ENCODE measurements at places on chromosomes 6 and 20. TPM values are rescaled to one million over a fixed set of nuclear protein-coding genes. Genes with fewer than 3 reads are reported as not detected.

- H3K36me3 ChIP-seq = no peaks in the 10 kb centered on the region
- no peaks in the 10 kb centered on the region for H3K27me3 ChIP-seq
- H3K4me1 ChIP-seq = peaks cover 60% of the 10 kb centered on the region
- no peak overlapping the region for H3K4me3 ChIP-seq
- H3K27ac ChIP-seq = no peak overlapping the region
These were observed 40.1 kb downstream of the TRAF3IP2 start for GRCh38 chr6:111565326-111566221.

MYCT1 gene
- polyA plus RNA-seq = 13.7 TPM

TFAP2D gene
- not detected for polyA plus RNA-seq

- no peaks in the 10 kb centered on the region for H3K27me3 ChIP-seq
- no peaks in the 10 kb centered on the region for H3K4me1 ChIP-seq
- H3K27ac ChIP-seq = no peak overlapping the region
- no peak overlapping the region for H3K4me3 ChIP-seq
- DNase-seq = no peak
These were observed 6.5 kb downstream of the TGM6 start for GRCh38 chr20:2387180-2387577.

COX4I2 gene
- 13.6 TPM for polyA plus RNA-seq

- H3K36me3 ChIP-seq = peaks cover 99% of the 10 kb centered on the region
- no peak overlapping the region for H3K27ac ChIP-seq
- DNase-seq = no peak
- H3K4me1 ChIP-seq = no peaks in the 10 kb centered on the region
- no peak overlapping the region for H3K4me3 ChIP-seq
These were observed 30.7 kb upstream of the ADIG start for GRCh38 chr20:38550274-38550673.

PM20D2 gene
- 7.0 TPM for polyA plus RNA-seq

DNA sequence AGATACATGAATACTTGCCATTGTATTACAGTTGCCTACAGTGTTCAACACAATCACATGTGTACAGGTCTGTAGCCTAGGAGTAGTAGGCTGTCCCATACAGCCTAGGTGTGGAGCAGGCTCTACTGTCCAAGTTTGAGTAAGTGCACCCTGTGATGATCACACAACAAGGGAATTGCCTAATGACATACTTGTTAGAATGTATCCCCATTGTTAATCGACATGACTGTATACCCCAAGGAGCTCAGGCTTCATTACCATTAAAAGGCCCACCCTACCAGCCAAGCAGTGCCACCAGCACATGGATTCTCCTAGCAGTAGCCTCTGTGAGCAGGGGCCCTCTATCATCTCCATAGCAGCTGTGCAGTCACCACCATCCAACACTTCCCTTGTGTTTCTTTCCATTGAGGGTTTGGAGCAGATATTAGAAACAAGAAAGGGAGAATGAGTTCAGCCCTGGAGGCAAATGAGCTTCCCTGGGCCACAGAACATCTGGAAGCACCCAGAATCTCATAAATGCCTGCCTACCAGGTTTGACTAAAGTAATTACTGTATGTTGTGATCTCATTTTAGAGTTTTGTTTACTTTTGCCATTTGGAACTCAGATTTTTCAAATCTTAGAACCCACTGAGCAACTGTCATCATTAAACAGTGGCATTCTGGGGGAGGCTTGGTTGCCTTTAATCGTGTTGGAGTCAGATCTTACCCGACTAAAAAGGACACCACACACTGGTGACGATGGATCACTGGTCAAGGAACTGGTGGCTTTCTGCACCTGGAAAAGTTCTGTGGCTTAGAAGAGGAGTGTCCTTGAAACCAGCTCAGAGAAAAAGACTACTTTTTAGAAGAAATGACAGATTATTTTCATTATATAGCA is 104.9 kb downstream of the TULP4 start:
- H3K27ac ChIP-seq = no peak overlapping the region
- H3K4me1 ChIP-seq = peaks cover 4% of the 10 kb centered on the region
- H3K27me3 ChIP-seq = no peaks in the 10 kb centered on the region
- no peak overlapping the region for H3K4me3 ChIP-seq
- H3K36me3 ChIP-seq = no peaks in the 10 kb centered on the region

DNA sequence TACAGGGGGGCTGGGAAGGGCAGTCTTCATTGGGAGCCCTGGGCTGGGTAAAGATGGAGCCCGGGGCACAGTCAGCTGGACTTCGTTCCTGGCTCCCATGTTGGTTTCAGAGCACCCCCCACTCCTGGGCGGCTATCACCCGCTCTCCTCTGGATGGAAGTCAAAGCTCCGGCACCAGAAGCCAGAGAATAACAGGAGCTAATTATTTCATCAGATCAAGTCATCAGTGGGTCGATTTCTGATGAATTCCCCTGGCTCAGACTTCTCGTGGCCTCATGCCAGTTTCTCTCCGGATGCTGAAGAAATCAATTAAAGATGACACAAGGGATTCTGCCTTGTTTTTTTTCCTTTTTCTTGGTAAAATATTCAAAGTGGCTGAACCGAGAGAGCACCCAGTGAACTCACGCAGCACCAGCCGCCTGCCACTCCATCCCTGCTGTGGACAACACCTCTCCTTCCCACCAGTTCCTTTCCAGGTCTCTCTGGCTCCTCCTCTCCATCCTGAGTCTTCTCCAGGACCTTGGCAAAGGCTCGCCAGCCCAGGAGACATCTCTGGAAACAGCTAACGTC is 22.5 kb downstream of the SULF2 start:
- H3K4me1 ChIP-seq = peaks cover 37% of the 10 kb centered on the region

DNA sequence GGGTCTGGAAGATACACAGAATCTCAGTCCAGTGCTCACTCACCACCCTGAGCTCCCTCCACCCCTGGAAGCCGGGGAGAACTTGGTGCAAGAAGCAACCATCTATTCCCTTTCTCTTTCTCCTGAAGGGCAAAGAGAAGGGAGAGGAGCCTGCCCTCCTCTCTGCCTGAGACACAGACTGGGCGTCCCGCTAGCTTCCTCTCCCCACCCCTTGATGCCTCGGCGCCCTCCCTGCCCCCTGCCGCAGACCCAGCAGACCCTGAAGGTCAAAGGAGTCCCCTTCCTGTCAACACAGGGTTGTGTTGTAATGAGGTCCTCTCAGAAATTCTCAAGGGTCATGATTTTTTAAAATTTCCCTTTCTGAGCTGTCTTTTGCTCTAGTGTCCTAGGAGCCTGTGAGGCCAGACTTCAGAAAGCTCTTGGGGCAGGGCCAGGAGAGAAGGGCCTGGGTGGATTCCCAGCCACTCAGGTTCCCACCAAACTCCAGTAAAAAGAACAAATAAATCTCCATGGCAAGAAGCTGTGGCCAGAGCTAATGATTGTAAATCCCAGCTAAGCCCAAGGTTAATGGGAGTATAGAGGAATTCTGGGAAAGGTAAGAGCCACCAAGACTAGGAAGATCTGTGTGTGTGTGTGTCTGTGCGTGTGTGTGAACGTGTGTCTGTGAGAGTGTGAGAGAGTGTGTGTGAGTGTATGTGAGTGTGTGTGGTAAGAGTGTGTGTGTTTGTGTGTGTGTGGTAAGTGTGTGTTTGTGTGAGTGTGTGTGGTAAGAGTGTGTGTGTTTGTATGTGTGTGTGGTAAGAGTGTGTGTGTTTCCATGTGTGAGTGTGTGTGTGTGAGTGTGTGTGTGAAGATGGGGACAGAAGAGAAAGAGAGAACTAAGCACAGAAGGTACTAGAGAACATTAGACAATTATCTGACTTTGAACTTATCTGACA is 1.1 kb upstream of the JPH2 start:
- H3K27me3 ChIP-seq = no peaks in the 10 kb centered on the region
- no peaks in the 10 kb centered on the region for H3K36me3 ChIP-seq
- H3K27ac ChIP-seq = peak overlapping the region; percentile 87
- peak overlapping the region; percentile 68 for H3K4me3 ChIP-seq

GRCh38 chr20:4141291-4142240 is 126.2 kb upstream of the RNF24 start:
- H3K36me3 ChIP-seq = no peaks in the 10 kb centered on the region
- no peaks in the 10 kb centered on the region for H3K27me3 ChIP-seq
- H3K4me1 ChIP-seq = no peaks in the 10 kb centered on the region

GRCh38 chr6:35674594-35674993 is 14.1 kb downstream of the FKBP5 start:
- peaks cover 50% of the 10 kb centered on the region for H3K4me1 ChIP-seq
- no peak overlapping the region for H3K4me3 ChIP-seq
- DNase-seq = no peak
- no peak overlapping the region for H3K27ac ChIP-seq
- no peaks in the 10 kb centered on the region for H3K36me3 ChIP-seq

GRCh38 chr6:24227556-24227955 is 101.5 kb downstream of the NRSN1 start:
- H3K36me3 ChIP-seq = no peaks in the 10 kb centered on the region
- H3K27ac ChIP-seq = no peak overlapping the region
- H3K27me3 ChIP-seq = no peaks in the 10 kb centered on the region

RAET1G gene
- polyA plus RNA-seq = 0.22 TPM

DNA sequence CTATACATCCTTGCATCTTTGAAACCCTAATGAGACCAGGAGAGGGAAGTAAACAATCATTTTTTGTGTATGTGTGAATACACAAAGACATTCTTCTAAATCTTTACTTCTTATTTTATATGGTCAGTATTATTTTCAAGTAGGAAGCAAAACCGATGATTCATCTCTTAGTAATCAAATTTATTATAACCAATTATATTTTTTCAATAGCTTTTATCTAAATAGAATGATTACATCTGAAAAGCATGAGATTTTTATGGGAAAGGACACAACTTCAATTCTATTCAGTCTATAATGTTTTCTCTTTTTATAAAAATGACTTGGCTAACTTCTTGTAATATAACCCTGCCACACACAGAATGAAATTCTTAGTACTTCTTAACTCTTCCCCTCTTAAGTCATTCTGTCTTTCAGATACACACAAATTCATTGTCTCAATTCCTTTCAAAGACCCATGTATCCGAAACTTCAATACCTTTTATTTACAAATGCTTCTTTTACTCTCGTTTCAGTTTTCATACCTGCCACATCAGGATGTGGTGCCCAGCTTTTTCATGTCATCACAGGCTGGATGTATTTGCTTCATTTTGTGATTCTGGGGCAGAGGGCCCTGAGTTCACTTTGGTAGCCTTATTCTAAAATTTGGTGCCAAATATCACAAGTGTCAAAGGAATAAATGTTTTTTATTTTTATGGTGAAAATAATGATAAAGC is 227.0 kb downstream of the PHF3 start:
- DNase-seq = no peak
- H3K36me3 ChIP-seq = no peaks in the 10 kb centered on the region
- no peak overlapping the region for H3K4me3 ChIP-seq
- no peaks in the 10 kb centered on the region for H3K4me1 ChIP-seq
- no peaks in the 10 kb centered on the region for H3K27me3 ChIP-seq

ADGRF1 gene
- polyA plus RNA-seq = not detected

TBX18 gene
- polyA plus RNA-seq = 1.7 TPM

AKAP7 gene
- polyA plus RNA-seq = 2.3 TPM

PTCHD4 gene
- 0.11 TPM for polyA plus RNA-seq

DNA sequence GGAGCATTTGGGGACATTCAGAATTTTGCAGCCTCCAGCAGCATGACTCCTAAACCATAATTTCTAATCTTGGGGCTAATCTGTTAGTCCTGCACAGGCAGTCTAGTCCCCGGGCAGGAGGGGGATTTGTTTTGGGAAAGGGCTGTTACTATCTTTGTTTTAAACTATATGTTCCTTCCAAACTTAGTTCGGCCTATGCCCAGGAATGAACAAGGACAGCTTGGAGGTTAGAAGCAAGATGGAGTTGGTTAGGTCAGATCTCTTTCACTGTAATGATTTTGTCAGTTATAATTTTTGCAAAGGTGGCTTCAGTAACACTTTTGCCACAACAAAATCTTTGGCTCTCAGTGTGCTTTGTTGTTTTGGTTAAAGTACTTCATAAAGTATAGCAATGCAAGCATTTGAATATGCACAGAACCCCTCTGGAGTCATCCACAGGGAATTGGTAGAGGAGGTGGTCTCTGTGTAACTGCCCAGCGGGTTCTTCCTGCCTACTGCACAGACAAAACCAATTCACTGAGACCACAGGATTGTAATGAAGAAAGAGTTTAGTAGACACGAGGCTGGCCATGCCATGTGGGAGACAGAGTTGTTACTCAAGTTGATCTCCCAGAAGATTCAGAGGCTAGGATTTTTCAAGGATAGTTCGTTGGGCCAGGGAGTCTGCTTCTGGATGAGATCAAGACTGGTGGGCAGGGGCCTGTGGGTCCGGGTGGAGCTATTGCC is 224.1 kb upstream of the MYLIP start:
- no peak overlapping the region for H3K4me3 ChIP-seq
- no peaks in the 10 kb centered on the region for H3K27me3 ChIP-seq
- H3K27ac ChIP-seq = no peak overlapping the region

YWHAB gene
- 32.2 TPM for polyA plus RNA-seq

DNA sequence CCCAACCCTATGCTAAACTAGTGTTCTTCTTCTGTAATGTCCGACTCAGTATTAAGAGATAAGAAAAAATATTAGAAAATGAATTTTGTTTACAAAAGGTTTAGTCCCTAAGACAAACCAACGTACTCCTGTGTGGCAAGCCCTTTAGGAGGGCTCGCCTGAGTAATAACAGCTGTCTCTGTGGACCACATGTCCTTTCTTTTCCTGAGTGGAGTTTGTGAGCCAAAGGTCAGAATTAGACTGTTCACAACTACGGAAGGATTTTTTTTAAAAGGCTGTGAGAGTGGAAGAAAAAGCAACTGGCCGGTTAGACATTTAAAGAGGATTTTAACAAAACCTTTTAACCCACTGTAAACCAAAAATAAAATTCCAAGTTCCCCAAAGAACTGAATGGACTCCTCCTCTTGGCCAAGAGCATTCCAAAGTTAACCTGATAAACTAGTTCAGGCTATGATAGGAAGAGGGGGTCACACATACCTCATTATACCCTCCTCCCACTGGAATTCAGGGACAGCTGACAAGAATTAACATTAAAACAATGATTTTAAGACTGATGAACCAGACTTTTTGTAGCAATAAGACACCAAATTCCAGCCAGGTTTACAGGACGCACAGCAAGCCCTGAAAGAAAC is 43.5 kb downstream of the FAM184A start:
- no peak overlapping the region for H3K27ac ChIP-seq
- H3K4me1 ChIP-seq = peaks cover 3% of the 10 kb centered on the region
- H3K36me3 ChIP-seq = no peaks in the 10 kb centered on the region
- no peak for DNase-seq
- H3K27me3 ChIP-seq = no peaks in the 10 kb centered on the region

GRCh38 chr6:37131104-37131959 is 38.6 kb upstream of the PIM1 start:
- H3K4me3 ChIP-seq = no peak overlapping the region
- DNase-seq = peak; percentile 81
- peaks cover 18% of the 10 kb centered on the region for H3K4me1 ChIP-seq
- H3K27ac ChIP-seq = peak overlapping the region; percentile 83
- H3K27me3 ChIP-seq = no peaks in the 10 kb centered on the region

DNA sequence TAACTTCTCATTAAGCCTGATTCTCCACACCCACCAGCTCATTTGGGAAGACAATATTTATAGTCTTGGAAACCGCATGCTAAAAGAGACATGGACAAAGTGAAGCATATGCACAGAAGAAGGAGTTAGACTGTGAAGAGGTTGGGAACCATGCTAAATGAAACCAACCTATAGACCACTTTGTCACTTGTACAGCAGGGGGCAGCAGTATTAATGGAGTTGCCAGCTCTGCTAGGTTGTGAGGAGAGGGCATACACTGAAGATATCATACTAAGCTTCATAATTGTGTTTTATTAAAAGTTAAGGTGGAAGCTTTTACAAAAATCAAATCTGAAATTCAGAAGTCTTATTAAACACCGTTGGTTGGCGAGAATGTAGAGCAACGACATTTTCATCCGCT is 38.3 kb upstream of the HMGCLL1 start:
- no peak for DNase-seq
- no peak overlapping the region for H3K27ac ChIP-seq
- H3K4me3 ChIP-seq = no peak overlapping the region
- H3K36me3 ChIP-seq = no peaks in the 10 kb centered on the region
- no peaks in the 10 kb centered on the region for H3K4me1 ChIP-seq

Data from heart left ventricle (tissue), 16 donors.